Ovary (tissue), 10 donors: ENCODE measurements at places on chromosomes 11 and 22. TPM values are rescaled to one million over a fixed set of nuclear protein-coding genes. Genes with fewer than 3 reads are reported as not detected.

The HSD17B12 gene
- 62.9 TPM for total RNA-seq

The SYT8 gene
- not detected for total RNA-seq

The MMP1 gene
- total RNA-seq, result not detected

The YPEL1 gene
- total RNA-seq, result 10.6 TPM

The OR51B4 gene
- 0.63 TPM for total RNA-seq
